ENCODE measurements at places on chromosomes 6 and 20.

DNA sequence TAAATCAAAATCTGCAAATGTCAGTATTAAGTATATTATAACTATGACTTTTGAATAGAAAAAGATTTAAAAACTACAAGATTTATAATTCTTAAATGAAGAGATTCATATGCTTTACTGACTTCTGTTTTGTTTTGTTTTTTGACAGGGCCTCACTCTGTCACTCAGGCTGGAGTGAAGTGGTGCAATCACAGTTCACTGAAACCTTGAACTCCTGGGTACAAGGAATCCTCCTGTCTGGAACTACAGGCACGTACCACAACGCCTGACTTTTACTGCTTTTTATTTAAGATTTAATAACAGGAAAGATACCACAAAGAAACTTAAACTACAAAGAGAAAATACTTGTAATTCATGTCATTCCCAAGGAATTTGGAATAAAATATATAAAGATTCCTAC, 940.2 kb upstream of the CITED2 start:
- no peak for DNase-seq

DNA sequence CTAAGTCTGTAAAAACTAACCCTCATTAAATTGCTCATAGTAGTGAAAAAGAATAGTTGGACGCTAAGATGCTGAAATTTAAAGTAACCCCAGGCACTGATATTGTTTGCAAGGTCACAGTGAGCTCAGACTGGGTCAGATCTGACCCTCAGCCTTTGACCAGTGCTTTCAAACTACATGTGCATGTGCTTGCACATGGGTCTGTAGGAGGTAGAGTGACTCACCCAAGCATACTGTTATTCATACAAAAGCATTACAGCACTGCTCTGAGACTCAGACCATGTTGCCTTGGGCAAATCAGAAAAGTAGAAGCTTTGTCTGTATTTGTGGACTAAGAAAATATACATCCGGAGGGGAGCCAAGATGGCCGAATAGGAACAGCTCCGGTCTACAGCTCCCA, 326.4 kb upstream of the MARCKS start:
- DNase-seq: no peak

DNA sequence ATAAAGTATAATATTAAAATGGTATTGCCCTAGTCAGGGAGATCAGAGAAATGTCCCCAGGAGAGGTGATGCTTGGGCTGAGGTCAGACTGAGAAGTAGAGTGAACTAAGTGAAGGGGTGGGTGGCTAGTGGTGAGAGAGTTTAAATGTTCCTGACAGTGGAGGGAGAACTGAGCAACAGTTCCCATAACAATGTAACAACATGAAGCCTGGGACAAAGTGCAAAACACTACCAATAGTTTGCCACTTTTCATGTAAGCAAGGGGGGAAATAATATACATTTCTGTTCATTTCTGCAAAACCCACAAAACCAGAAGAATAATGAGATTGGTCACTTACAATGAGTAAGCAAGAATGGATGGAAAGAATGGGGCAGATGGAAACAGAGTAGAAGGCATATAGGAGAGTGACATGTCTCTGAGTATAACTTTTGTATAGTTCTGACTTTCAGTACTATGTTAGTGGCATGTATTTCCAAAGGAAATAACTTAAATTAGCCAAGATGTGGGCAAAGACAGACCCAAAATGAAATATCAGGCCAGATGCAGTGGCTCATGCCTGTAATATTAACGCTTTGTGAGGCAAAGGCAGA, 13.3 kb upstream of the FAXC start:
- no peak for DNase-seq

DNA sequence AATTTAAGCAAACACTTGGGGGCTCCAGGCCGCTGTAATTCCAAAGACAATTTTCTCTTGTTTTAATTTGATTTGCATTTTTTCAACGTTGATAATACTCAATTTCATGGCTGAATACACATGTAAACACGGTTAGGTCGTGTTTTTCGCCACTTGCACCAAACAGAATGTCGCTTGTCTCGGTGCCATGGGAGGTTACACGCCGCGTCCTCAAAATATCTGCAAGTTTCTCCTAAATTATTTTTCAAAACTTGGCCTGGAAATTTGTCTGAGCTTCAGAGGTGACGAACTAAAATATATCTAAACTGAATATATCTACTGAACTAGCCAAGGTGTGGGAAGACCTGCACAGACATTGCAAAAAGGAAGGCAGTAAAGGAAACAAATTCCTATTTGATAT, 15.0 kb downstream of the FOXA2 start:
- no peak for DNase-seq

DNA sequence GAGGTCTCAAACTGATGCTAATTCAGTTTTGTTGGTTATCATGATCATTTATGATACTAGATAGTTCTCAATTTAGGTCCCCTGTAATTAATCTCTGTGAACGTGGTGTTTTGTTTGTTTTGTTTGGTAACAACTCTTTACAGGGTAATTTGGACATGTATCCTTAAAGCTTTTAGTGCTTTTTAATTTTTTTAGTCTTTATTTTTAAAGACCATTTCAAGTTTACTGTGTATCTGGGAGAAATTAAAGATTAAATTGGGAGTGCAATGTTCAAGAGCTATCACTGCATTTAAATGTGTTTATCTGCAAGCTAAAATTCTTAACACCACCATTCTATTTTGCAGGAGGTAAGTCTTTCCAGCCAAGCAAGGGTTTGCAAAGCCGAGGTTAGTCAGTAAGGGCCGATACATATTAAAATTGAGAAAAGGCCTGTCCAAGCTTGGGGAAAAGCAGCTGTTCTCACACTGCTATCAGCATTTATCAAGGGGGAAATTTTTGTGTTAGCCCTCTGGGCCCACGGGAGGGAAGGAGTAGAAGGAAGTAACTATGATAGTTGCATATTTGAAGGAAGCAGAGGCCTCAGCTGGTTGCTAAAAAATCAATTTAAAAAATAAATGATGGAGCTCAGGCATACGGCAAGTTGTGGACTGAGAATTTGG, 59.3 kb upstream of the ZNF217 start:
- DNase-seq: no peak

- no peak for DNase-seq
Observed at GRCh38 chr6:11563793-11564192, 26.2 kb downstream of the TMEM170B start.

All from stimulated activated CD8-positive, alpha-beta memory T cell treated with anti-CD3 and anti-CD28 coated beads, Interleukin-15, amount 100 ng/mL, for 1 hour (primary cell).